K562 (cell line): ENCODE measurements at places on chromosomes 1 and 21.

- DNase-seq, result no peak
Observed at GRCh38 chr1:48829446-48829845, 52.8 kb upstream of the BEND5 start.

DNA sequence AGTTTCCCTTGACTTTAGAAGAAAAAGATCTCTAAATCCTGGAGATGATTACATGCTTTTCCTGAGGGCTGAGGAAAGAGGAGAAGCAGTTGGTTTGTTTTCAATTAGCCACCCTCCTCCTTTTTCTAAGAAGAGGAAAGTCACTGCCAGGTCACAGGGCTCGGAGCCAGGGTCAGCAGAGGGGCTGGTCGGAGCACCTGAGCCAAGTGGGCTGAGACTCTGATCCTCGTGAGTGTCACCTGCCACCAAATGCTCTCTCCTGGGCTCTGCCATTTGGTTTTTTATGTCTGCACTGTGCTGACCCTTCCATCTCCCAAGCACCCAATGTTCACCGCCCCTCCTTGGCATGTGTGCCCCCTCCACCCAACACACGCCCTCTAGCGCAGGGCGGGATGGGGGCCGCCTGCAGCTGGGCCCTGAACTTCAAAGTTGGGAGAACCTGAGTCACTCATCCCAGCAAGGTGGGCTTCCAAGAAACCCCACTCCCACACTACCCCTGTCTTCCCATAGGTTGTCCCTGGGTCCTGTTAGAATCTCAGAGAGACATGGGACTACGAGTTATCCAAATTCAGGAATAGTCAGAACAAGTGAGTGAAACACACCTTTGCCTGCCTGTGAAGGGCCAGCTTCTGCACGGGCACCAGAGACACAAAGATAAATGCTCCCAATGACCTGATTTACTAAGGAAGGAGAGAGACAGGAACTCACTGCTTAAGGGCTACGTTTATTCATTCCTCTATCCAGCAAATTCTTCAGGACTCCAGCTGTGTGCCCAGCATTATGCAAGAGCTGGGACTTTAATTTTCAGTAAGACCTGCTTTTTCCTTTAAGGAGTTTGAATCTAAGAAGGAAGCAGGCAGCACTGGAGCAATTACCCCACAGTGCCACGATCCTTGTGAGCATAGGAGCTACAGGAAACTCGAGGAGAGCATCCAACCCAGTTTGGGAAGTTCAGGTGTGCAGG is 127.5 kb downstream of the RHOU start:
- no peak for DNase-seq

- DNase-seq, result no peak
Observed at GRCh38 chr1:160981584-160982411, 27.2 kb upstream of the ITLN2 start.

DNA sequence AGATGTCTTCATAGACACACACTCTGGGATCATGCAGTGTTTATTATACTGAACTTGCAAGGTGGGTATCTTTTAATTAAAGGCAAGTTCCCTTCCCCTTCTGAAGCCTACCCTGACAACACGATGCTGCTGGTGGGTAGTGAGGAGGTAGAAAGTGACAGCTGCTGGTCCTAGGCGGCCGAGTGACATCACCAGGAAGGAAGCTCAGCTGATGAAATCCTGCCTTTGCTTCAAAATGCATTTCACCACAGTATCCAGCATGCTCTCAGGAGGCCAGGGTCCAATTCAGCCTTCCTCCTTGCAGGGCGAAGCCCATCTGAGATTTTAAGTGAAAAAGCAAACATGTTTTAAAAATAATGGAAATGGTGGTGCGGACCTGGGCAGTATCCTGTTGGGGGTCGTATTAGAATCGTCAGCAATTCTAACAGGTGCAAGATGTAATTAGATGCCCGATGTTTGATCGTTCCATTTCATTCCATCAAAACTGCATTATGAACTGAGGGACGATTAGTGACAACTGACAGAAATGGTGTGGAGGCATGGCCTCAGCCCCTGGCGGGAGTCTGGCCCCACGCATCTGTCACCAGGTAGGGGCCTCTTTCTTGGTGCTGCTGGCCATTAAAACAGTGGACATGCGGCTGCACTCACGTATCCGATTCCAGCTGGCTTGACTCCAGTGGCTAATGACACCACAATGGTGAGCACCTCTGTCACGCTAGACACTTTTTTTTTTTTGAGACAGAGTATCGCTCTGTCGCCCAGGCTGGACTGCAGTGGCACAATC is 324.8 kb upstream of the C1orf174 start:
- no peak for DNase-seq

GRCh38 chr1:60102267-60103061 is 28.9 kb upstream of the C1orf87 start:
- no peak for DNase-seq

DNA sequence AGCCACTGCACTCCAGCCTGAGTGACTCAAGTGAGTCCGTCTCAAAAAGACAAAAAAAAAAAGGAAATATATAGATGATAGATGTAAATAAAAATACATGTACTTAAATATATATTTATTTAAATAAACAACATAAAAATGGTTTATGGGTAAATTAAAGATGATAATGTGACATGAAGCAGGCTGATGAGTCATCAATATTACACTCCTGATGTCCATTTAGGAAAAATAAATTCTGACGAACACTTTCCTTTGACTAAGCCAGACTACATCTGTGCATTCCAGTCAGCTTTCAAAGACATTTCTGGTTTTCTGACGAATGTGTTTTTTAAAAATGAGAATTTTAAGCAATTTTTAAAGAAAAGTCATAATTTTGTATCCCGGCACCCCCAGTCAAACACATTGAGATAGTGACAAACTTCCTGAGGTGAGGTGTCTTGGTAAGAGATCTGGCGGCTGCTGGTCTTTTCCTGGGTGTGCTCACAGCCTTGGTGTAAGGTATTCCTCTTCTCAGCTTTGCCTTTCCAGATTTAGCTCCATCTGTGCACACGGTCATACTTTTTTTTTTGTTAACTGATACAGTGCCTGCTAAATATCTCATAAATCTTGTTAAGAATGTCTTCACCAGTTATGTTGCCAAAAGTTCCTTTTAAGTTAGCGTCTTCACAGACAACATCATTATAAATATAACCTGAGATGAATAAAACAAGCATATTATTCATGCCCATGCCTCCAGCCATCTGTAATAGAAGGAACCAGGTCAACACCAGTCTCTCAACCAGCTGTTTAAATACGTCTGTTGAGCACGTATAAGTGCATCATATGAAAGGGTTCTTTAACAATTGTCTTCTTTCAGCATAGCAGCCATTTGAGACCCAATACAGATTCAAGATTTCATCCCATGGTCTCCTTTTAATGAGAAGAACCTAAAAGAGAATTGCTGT is 214.5 kb upstream of the PLD5 start:
- DNase-seq, result no peak

- peak; percentile 22 for DNase-seq
Observed at GRCh38 chr1:241482761-241483250, 36.7 kb downstream of the FH start.

GRCh38 chr1:155499953-155500639 is 62.5 kb downstream of the ASH1L start:
- DNase-seq, result no peak

DNA sequence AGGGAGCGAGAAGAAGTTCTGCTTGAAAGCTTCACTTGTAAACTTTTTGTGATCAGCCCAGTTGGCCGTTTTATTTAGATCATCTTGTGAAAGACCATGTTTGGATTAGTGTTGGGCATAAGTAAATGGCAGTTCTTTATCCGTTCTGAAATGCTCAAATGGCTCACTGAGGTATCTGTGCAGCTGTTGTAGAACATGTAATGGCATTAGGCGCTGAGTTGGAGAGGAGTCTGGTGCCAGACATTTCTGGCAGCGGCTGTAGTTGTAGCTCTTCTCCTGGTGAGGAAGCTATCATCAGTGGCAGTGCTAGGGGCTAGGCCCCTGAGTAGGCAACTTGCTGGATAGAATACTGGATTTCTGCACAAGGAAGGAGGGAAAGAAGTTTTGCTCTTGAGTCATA is 321.6 kb downstream of the LMO4 start:
- DNase-seq, result no peak

GRCh38 chr1:19367584-19368041 is 55.5 kb downstream of the SLC66A1 start:
- DNase-seq, result no peak

GRCh38 chr1:193549081-193549480 is 362.7 kb upstream of the B3GALT2 start:
- DNase-seq, result no peak

DNA sequence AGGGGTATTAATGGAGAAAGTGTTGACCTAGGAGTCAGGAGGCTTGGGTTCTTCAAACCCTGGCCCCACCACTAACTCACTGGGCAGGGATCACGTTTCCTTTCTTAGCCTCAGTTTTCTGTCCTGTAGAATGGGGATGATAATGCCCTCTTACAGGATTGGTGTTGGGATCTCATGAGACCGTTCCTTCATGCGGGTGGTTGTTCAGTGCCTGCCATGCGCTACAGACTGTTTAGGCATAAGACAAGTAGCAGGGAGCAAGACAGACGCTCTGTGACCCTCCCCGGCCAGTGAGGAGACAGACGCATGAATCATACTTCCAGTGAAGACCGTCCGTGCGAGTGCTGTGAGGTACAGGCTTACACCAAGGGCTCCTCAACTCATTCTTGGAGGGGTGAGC is 81.7 kb downstream of the MAN1C1 start:
- DNase-seq, result no peak

DNA sequence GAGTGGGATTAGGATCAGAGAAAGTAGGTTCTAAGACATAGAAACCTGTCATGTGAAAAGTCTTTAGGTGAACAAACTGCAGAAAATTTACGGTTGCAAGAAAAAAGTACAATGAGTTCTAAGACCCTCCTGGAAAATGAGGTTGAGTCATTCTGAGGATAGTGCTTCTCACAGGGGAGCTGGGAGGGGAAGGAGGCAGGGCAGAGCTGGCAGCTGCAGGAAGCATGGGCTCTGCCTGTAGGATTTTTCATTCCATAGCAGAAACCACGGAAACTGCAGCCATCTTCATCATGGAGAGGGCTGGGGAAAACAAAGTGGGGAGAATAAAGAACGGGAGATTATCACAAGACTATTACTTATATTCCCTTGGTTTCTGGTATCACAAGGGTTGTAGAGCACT is 25.8 kb upstream of the THEM4 start:
- no peak for DNase-seq

- DNase-seq, result no peak
Observed at GRCh38 chr1:11985851-11986250, 5.6 kb downstream of the MFN2 start.

DNA sequence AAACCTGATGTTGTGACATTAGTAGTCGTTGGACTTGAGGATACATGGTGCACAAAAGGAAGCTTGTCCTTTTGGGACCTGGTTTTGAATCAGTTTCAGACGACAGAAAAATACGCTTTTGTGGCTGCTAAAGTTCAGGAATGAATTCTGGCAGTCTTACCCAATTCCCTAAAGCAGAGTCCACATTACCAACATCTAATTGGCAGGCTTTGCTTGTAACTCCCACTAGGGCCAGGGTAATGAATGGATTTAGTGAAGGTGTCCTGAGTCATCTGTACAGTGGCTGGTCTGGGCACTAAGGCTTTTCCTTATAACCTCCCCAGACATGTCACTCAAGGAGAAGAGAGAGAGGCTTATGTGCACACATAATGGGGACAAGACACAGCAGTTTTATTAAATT is 66.2 kb upstream of the RNPC3 start:
- DNase-seq, result no peak

GRCh38 chr1:111904478-111905218 is 84.8 kb downstream of the KCND3 start:
- DNase-seq, result no peak

GRCh38 chr1:246081138-246081702 is 425.9 kb downstream of the SMYD3 start:
- DNase-seq, result no peak

DNA sequence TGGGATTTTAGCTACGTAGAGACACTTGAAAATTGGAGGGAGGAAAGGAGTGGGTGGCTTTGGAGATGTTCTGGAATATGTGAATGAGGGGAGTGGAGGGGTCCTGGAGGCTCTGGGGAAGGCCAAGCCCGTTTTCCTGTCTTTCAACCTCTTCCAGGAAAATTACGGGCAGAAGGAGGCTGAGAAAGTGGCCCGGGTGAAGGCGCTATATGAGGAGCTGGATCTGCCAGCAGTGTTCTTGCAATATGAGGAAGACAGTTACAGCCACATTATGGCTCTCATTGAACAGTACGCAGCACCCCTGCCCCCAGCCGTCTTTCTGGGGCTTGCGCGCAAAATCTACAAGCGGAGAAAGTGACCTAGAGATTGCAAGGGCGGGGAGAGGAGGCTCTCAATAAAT is 442 bp upstream of the RUSC1 start:
- no peak for DNase-seq

- DNase-seq, result no peak
Observed at GRCh38 chr21:38843806-38844503, 38.2 kb downstream of the ETS2 start.

GRCh38 chr1:156281693-156282478 is 739 bp downstream of the SMG5 start:
- peak; percentile 59 for DNase-seq

DNA sequence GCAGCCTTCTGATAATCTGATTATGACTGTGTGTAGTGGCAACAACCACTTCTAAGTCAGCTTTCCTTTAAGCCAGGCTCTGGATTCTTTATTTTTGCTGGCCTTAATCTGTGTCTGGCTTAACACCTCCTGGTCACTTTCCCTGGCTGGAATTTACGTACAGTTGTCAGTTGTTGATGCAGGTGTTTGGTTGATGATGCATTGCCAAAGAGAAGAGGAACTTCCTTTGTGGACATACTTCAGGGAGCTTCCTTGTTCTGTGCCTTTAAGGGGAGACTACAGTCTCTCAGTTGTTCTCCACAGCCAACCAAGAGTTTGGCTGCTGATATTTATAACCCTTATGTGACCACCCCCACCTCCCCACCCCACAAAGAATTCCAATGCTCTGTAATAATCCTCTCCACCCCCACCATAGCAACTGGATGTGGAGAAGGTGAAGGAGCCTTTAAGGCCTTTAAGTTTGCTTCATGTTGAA is 96.0 kb upstream of the BMP8A start:
- no peak for DNase-seq

- DNase-seq, result peak; percentile 87
Observed at GRCh38 chr1:36099681-36100341, 11.1 kb downstream of the ADPRS start.

GRCh38 chr1:71521655-71522264 is 440.9 kb upstream of the ZRANB2 start:
- DNase-seq, result peak; percentile 6

GRCh38 chr1:217791091-217791490 is 159.9 kb downstream of the SPATA17 start:
- no peak for DNase-seq
